ENCODE measurements at places on chromosomes 12 and 14.
A peak's percentile ranks its signal among the peaks of the same experiment; 100 is the strongest.

DNA sequence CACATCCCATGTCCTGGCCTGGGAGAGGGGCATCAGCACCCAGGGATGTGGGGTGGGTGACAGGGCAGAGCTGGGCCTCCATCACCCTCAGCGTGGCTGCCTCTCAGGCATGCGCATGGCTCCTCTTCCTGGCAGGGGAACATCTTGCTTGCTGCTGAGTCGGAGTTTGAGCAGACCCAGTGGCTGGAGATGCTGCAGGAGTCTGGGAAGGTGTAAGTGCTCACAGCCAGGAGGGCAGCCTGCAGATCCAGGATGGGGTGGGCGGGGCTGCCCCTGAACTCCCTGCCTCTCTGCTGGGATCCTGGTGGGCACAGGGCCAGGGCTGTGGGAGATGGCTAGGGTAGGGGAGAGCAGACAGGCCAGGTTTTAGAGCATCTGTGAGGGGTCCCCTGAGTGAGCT lies 16.2 kb downstream of the PLEKHD1 start:
- DNase-seq: no peak

DNA sequence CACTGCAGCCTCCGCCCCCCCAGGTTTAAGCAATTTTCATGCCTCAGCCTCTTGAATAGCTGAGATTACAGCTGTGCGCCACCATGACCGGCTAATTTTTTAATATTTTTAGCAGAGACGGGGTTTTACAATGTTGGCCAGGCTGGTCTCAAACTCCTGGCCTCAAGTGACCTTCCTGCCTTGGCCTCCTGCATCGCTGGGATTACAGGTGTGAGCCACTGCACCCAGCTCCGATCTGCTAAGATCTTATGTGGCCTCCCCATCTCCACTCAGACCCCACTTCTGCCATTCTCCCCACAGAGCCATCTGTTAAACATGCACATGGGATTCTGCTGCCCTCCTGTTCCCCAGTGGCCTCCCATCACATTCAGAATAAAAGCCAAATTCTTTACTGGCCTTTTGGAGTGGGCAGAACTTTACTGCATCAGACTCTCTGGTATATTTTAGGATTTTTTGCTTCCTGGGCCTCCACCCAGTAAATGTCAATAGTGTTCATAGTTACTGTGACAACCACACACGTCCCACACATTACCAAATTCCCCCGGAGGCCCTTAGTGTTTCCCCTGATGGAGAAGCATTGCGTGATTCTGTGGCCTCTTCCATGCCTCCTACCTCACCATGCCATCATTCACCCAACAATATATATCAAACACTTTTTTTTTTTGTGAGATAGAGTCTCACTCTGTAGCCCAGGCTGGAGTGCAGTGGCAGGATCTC lies 96.3 kb downstream of the PTPN11 start:
- DNase-seq: no peak

- DNase-seq: no peak
Measured at GRCh38 chr12:32353540-32353939, 45.8 kb upstream of the FGD4 start.

GRCh38 chr14:85852906-85853305 lies 323.0 kb downstream of the FLRT2 start:
- no peak for DNase-seq

- DNase-seq: no peak
Measured at GRCh38 chr14:36426113-36426512, 93.9 kb downstream of the NKX2-1 start.

- DNase-seq: no peak
Measured at GRCh38 chr14:88340357-88340756, 17.3 kb upstream of the KCNK10 start.

- no peak for DNase-seq
Measured at GRCh38 chr12:3204143-3204542, 127.0 kb downstream of the TSPAN9 start.

DNA sequence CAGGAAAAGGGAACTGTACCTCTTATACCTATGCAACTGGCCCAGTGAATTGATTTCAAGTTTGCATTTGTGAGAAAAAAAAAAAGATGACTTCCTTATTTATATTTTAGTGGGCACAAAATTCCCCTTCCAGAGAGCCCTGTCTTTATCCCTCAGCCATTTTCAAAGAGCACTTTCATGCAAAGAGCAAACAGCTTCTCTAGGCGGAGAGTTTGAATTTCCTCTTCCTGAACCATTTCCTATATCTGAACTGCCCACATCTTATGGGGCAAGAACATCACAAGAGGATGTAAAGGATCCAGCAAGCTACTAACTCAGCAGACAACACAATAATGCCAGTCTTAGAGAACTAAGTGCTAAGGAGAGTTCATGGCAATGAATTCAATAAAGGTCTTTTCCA lies 22.3 kb upstream of the PLXNC1 start:
- no peak for DNase-seq

- DNase-seq: peak; percentile 20
Measured at GRCh38 chr14:34213332-34213731, 248.7 kb downstream of the SPTSSA start.

GRCh38 chr12:30251546-30251945 lies 444.1 kb downstream of the IPO8 start:
- no peak for DNase-seq

DNA sequence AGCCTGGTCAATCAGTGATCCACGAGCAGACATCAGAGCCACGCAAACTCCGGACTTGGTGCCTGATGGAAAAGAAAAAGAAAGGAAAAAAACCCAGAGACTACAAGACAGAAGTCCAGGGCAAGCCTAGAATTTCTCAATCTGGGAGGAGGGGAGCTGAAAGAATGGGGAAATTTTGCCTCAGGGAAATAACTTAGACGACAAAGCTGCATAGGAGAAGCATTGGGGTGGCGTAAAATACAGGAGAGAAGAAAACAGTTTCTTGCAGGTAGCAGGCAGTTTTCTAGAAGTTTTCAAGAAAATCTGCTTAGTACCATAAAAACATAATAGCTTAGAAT lies 2.6 kb upstream of the SLC11A2 start:
- DNase-seq: no peak

DNA sequence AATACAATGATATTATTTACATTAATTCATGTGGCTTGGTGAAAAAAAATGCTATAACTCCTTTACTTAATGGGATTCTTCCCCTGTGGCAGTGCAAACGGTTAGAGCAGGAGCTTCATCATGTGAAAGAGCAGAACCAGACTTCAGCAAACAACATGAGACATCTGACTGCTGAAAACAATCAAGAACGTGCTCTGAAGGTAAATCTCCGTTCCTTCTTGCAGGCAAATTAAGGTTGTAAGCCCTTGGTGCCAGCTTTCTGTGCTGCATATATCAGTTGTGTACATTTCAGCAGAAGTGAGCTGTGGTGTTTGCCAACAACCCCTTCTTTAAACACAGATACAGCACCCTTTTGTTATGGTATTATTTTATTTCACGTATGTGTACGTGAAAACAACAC lies 171.7 kb downstream of the MIPOL1 start:
- no peak for DNase-seq

GRCh38 chr14:74308695-74309094 lies 6.0 kb upstream of the ABCD4 start:
- DNase-seq: no peak

DNA sequence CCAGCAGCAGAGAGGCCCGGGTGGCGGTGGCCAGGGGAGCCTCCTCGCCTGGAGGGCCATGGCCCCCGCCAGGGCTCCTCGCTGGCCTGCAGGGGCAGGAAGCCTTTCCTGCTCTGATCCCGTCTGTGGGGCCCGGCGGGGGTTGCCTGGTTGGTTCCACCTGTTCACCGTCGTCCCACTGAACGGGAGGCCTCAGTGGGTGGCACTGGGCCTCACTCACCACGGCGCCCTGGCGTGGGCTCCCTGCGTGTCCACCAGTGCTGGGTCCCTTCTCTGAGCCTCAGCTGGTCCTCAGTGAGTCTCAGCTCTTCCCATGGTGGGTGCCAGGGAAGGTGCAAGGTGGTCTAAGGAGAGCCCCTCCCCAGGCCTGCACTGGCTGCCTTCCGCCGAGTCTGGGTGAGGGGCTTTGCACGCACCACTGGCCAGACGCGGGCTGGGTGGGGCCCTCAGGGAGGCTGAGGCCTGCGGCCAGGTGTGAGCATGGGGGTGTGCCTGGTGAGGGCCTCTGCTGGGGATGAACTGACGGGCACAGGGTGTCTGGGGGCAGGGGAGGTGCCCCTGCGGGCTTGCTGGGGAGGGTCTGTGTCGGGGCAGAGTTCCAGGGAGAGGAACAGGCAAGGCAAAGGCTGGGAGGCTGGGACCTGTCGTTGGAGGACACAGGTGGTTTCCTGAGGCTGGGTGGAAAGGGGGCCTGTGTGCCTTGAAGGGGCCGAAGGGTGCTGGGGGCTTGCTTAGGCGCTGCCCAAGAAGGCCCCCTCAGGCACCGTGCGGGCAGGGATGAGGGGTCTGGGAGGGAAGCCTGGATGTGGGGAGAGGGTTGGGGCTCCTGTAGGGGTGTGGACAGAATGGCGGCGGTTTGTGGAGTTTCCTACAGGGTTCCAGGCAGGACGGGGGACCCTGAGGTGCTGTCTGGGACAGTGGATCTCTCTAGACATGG lies 339.8 kb downstream of the TMEM121 start:
- DNase-seq: no peak

- no peak for DNase-seq
Measured at GRCh38 chr12:68796399-68796798, 11.6 kb upstream of the MDM2 start.

- DNase-seq: no peak
Measured at GRCh38 chr12:115983226-115983798, 294.2 kb downstream of the MED13L start.

GRCh38 chr12:130958557-130959140 lies 4.9 kb downstream of the ADGRD1 start:
- DNase-seq: no peak

DNA sequence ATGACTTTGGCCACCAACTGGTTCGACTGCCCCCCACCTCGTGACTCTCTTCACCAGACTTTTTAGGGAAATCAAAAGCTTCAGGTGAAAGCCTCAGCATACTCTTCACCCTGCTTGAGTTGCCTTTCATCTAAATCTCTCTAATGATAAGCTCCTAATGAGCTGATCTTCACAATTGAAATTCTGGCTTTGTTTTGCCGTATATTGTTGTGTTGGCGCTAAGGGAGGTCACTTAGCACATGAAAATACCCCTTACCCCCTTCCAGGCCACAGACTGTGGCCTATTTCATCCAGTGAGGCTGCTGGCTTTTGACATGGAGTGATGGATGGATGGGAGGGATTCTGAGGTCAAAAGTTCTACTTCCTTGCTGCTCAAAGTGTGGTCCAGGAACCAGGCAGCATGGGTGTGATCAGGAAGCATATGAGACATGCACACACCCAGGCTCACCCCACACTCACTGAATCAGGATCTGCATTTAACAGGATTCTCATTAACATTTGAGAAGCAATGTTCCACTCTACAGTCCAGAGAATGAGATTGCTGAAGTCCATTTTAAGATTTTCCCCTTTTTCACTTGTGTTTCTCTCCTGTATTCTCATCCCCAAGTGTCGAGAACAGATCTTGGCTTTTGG lies 131.4 kb downstream of the DACT1 start:
- no peak for DNase-seq

DNA sequence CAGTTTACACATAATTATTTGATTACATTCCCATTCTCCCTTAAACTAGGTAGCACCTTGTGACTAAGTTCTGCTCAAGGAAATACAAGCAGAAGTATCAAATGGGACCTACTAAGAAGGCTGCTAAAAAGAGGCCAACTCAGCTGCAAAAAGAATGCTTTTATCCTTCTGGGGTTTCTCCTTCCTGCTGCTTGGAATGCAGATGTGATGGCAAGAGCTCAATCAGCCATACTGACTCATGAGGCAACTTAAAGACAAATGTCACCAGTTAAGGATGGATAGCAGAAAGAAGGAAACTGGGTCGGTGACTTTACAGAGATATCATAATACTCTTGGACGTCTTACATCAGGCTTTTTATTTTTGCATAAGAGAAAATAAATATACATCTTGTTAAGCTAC lies 38.0 kb upstream of the RAP1B start:
- DNase-seq: no peak

DNA sequence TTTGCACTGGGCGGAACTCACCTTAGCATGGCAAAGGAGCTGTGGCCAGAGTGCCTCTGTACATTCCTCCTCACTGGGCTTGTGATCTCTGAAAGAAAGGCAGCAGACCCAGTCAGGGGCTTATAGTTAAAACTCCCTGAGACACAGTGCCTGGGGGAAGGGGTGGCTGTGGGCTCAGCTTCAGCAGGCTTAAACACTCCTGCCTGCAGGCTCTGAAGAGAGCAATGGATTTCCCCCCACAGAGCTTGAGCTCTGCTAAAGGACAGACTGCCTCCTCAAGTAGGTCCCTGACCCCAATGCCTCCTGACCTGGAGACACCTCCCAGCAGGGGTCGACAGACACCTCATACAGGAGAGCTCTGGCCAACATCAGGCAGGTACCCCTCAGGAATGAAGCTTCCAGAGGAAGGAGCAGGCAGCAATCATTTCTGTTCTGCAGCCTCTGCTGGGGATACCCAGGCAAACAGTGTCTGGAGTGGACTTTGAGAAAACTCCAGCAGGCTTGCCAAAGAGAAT lies 327.5 kb upstream of the SLC16A7 start:
- DNase-seq: no peak

- DNase-seq: peak; percentile 36
Measured at GRCh38 chr14:68408680-68409079, 384.2 kb downstream of the ZFP36L1 start.

Data from CD4-positive, alpha-beta T cell treated with Interleukin-6 at 100 ng/mL for 8 hours (primary cell).